ENCODE measurements at places on chromosomes 1 and 21.

DNA sequence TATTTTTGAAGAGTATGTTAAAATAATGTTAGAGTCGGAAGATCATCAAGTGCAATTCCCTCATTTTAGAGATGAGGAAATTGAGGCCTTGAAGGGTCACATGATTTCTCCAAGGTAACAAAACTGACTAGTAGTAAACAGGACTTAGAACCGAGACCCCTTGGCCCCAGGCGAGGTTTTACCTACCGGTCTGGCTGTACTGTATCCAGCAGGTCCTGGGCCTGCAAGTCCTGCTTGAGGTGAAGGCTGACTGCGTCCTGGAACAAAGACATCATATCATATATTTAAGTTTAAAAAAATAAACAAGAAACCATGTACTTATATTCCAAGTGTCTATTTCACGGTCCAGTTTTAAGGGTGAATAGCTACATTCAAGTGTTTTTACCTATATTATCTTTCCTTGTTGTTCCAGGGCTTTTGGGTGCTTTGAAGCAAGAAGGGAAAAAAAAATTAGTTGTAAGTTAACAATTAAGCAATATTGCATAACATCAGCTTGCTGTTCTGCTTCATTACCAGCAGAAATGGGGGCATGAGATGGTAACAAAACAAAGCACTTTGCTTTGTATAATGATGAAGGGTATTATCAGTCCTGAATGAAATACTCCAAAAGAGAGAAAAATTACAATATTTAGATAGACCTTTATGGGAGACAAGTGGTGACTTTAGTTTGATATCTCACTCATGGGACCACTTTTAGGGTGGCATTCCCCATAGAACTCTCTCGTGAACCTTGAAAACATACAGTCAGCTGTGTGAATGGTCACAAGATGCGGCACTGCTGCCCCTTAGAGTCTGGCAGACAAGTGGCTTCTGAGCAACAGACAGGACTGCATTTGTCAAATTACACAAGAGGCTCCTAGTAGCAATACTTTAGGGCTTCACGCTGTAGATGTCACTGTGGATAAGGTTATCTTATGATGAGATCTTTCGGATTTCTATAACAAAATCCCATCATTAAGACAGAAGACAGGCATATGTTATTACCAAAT is 29.8 kb upstream of the CFAP298 start:
- no peak for DNase-seq

- DNase-seq, result no peak
Observed at GRCh38 chr1:24388331-24388885, 25.2 kb downstream of the STPG1 start.

DNA sequence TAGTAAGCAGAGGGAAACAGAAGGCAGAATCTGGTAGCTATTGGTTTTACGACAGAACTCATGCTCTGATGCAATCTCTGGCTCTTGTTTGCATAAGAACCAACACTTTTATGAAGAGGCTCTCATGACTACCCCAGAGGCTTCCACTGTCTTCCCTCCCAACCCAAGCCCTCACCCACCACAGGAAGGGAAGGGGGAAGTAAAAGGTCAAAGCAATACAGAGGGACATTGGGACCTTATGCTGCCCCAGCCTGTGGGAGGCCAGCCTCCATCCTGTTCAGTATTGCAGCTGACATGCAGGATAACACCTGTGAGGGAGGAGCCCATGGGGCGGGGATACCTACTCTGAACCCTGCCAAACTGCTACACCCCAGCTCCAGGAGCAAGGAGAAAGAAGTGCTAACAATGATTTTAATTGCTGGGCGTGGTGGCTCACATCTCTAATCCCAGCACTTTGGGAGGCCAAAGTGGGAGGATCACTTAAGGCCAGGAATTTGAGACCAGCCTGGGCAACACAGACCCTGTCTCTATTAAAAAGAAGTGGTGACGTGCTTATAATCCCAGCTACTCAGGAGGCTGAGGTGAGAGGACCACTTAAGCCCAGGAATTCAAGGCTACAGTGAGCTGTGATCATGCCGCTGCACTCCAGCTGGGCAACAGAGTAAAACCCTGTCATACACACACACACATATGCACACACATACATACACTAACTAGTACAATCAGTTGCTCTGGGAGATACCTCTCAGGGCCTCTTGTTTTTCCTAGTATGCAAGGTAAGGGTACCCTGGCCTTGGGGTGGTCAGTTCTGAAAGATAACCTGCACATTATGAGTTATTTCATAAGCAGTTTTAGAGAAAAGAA is 9.5 kb downstream of the MR1 start:
- no peak for DNase-seq

DNA sequence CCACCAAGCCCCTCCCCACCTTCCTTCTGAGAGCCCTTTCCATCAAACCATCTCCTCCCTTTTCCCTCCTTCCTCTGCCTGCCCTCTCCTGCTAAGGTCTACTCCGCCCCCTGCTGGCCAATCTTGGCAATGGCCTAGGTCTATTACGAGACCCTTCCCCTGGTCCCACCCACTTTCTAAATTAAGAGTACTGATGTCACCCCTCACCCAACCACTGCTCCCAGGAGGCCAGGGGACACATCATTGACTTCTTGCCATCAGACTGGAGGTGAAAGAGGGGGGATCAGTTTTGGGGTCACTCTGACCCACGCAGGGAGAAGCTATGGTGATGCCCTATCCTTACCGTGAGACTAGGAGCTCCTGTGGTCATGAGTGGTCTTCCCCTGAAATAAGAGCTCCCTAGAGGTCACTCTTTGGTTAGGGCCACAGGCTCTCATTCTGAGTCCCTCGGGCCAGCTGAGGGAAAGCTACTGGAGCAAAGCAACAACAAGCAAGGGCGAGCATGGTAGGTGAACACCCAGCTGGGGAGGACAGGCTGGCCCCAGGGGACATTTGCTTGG is 34.6 kb upstream of the S100A7 start:
- peak; percentile 75 for DNase-seq

- DNase-seq, result no peak
Observed at GRCh38 chr1:190159146-190159545, 318.5 kb downstream of the BRINP3 start.
